Fibroblast of villous mesenchyme (primary cell): ENCODE measurements at places on chromosomes 7 and 10. TPM values are rescaled to one million over a fixed set of nuclear protein-coding genes. Genes with fewer than 3 reads are reported as not detected.
A peak's percentile ranks its signal among the peaks of the same experiment; 100 is the strongest.

ARID5B gene
- total RNA-seq: 126 and 162 TPM in 2 replicates

GPRIN2 gene
- total RNA-seq: not detected in 2 replicates

DNA sequence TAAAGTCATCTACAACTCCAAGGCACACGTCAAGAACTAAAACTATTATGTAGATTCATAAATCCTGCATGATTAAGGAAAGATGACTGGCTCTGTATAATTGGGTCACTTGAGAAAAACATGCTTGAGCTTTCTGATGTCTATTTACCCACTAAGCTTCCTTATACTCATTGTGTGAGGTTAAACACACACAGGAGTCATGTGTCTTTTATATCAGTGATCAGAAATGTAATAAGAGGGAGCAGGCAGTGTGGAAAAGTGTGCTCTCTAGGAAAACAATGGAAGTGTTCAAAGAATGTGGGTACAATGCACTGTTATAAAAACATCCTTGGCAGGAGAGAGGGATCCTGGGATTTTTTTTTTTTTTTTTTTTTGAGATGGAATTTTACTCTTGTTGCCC lies 108.6 kb upstream of the ARID5B start:
- DNase-seq: no peak

- DNase-seq: no peak
Measured at GRCh38 chr10:121597504-121598262, 561 bp downstream of the FGFR2 start.

- no peak for DNase-seq
Measured at GRCh38 chr10:71085689-71086438, 126.5 kb upstream of the UNC5B start.

GRCh38 chr10:132437541-132437950 lies 40.5 kb downstream of the PWWP2B start:
- no peak for DNase-seq

GRCh38 chr10:117365612-117366011 lies 9.6 kb downstream of the PDZD8 start:
- no peak for DNase-seq

GRCh38 chr7:43248961-43249822 lies 136.7 kb downstream of the HECW1 start:
- peak; percentile 67 for DNase-seq

ZNF716 gene
- total RNA-seq: not detected in 2 replicates

SLC29A4 gene
- 0.97 and 2.2 TPM in 2 replicates for total RNA-seq

- no peak for DNase-seq
Measured at GRCh38 chr10:48818081-48818480, 121.6 kb downstream of the LRRC18 start.

- peak; percentile 98 for DNase-seq
Measured at GRCh38 chr7:101099969-101100781, 14.9 kb downstream of the TRIM56 start.

- DNase-seq: no peak
Measured at GRCh38 chr7:102897211-102897631, 15.6 kb upstream of the LRRC17 start.

KCNH2 gene
- 0.64 and 2.6 TPM in 2 replicates for total RNA-seq

GRCh38 chr10:111747751-111748150 lies 435.8 kb downstream of the GPAM start:
- DNase-seq: no peak

- peak; percentile 31 for DNase-seq
Measured at GRCh38 chr7:140390466-140391190, 7.7 kb downstream of the SLC37A3 start.

DNA sequence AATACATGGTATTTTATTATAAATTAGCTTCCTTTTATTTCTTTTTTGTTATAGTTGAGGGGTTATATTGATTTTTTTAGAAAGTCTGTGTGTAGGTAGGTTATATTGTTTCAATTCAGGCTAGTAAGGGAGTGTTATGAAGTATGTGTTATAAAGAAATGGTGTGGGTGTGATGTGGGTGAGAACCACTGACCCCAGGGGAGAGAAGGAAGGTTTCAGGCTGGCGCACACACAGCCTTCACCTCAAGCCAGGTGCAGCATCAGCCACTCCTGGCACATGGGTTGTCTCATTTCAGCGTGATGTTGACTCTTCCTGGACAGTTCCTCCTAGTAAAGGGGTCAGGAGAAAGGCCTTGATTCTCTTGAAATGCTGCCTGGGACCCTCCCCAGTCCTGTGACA lies 291.3 kb downstream of the POU6F2 start:
- DNase-seq: no peak

GRCh38 chr7:125804273-125804672 lies 874.6 kb upstream of the POT1 start:
- no peak for DNase-seq

OPALIN gene
- total RNA-seq: not detected in 2 replicates

DNA sequence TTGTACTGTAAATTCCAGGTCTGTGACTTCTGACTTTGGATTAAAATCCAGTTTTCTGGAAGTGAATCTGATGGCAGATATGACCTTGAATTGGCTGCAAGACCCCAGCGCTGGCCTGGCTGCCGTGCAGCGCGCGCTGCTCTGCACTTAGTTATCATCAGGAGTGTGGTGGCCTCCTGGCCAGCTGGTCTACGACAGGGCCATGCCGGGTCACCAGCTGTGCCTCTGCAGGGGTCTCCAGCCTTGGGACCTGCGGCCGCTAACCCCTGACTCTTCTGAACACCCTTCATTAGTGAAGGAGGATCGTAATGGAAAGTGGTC lies 190.7 kb upstream of the SH2B2 start:
- no peak for DNase-seq

DNA sequence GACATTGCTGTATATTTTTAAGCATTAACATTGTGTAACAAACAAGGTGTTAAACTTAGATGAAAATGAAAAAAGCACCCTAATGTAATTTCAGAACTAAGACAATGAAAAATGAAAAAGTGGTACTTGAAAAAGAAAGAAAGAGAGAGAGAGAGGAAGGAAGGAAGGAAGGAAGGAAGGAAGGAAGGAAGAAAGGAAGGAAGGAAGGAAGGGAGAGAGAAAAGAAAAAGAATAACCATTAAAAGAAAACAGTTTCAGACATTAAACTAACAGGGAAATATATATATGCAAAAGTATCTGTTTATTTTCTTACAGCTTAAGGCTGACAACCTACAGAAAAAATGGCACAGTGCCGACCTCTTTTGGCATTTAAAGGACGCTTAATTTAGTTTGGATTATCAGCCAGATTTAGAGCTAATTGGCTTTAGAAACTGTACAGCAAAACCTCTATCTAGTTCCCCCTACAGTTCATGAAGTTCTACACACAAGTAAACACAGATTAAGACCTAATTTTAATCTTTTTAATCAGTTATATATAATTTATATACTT lies 13.8 kb downstream of the MTERF1 start:
- DNase-seq: no peak

GRCh38 chr7:102834466-102834865 lies 78.3 kb upstream of the LRRC17 start:
- peak; percentile 47 for DNase-seq

UNC5B gene
- total RNA-seq: 9.9 and 37.0 TPM in 2 replicates

- DNase-seq: peak; percentile 18
Measured at GRCh38 chr7:96558530-96558929, 151.1 kb downstream of the SEM1 start.

CLRN3 gene
- total RNA-seq: not detected in 2 replicates

GRCh38 chr7:74059681-74060588 lies 23.7 kb upstream of the LIMK1 start:
- DNase-seq: no peak

DNA sequence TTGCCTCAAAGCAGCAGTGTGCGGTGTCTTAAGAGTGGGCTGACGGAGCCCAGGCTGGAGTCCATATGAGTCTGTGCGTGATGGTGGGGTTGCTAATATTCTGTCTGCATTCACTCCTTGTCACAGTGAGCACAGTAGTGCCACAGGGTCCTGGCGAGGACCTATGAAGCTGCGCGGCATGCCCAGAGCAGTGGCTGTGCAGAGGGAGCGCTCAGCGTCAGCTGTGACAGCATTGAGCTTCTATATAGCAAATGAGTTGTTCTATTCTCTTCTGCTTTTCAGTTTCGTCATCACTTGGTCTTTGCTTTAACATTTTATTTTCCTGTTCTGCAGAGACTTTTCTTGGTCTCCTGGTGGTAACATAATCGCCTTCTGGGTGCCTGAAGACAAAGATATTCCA lies 14.5 kb downstream of the EIF3B start:
- no peak for DNase-seq

GRCh38 chr7:20858951-20859350 lies 72.3 kb upstream of the SP8 start:
- no peak for DNase-seq

DNA sequence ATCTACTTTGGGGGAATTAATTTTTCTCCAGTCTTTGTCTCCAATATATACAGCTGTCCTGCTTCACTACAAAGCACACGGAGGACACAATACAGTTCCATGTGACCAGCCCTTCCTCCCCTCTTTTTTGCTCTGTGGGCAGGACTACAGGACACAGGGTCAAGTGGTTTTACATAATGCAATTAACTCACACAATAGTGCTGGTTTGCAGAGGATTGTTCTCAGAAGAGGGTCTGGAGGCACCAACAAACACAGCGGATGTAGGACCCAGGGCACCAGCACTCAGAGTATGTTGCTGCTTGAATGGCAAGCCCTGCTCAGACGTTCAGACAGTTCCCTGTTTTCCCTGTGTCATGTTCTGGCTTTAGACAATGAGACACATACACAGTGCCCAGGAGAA lies 52.0 kb upstream of the NPTX2 start:
- no peak for DNase-seq

CALCR gene
- under 0.01 TPM in 1 of 2 replicates, not detected in the other for total RNA-seq

ITGB8 gene
- 6.4 and 13.0 TPM in 2 replicates for total RNA-seq

BAMBI gene
- total RNA-seq: 25.9 and 62.8 TPM in 2 replicates

RP9 gene
- 8.2 and 10.3 TPM in 2 replicates for total RNA-seq

SLC13A1 gene
- not detected in 2 replicates for total RNA-seq

- DNase-seq: no peak
Measured at GRCh38 chr10:72323108-72323749, 31.5 kb downstream of the DNAJB12 start.

GRCh38 chr7:5423306-5423975 lies at the start of gene TNRC18:
Gene TNRC18 (minus strand): TSS chr7:5423834. CDS start chr7:5421246, 2,588 bp downstream.
- DNase-seq: no peak

DNA sequence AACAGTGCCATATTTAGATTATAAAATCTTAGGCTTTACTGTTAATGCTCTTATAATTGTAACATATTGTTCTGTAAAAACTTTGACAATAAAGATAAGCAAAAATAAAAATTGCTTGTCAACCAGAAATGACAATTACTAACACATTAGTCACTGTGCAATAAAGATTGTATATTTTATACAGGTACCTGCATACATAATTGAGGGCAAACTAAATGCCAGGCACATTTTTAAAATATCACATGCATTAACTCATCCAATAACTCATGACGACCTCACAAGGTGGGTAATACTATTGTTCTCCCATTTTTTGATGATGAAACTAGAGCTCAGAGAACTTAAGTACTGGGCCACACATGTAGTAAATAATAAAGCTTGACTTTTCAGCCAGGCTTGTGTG lies 1020.2 kb upstream of the C7orf33 start:
- DNase-seq: no peak

KIAA1217 gene
- 0.86 and 2.6 TPM in 2 replicates for total RNA-seq

ATRNL1 gene
- total RNA-seq: 8.4 and 13.0 TPM in 2 replicates

- DNase-seq: peak; percentile 38
Measured at GRCh38 chr10:97020452-97021400, 165.0 kb downstream of the SLIT1 start.

GRCh38 chr7:34067005-34067778 lies 161.9 kb downstream of the BMPER start:
- peak; percentile 43 for DNase-seq

DNA sequence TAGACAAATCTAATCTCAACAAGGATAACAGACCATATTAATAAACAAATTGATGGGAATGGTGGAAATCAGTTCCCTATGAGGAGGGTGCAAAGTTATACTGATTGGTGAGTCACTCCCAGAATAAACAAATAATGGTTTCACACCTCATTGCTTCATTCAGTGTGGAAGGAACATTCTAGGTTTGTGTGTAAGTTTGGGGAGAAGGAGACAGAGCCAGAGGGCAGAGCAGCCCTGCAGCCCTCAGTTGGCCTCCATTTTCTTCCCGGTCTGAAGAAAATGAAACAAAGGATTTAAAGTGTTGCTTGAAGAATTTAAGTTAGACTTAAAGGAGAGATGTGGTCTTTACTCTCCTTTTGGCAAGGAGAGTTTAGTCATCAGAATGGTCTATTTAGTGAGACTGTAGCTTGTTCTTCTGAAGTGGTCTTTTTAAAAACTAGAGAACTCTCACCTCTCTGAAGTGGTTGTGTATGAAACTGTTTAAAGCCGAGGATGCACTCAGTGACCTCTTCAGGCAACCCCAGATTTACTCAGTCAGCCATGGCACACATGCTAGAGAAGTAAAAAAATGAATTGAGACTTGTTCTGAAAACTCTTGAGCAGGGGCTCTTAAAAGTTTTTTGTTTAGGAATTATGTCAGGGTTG lies 27.2 kb downstream of the IKZF1 start:
- no peak for DNase-seq

GIMAP6 gene
- not detected in 2 replicates for total RNA-seq

DKK1 gene
- 84.4 and 138 TPM in 2 replicates for total RNA-seq
